Stimulated activated effector memory CD8-positive, alpha-beta T cell treated with anti-CD3 and anti-CD28 coated beads, Interleukin-12 subunit alpha, Interleukin-12 subunit beta, amount 100 ng/mL, for 72 hours (primary cell): ENCODE measurements at places on chromosomes 5 and 9.

DNA sequence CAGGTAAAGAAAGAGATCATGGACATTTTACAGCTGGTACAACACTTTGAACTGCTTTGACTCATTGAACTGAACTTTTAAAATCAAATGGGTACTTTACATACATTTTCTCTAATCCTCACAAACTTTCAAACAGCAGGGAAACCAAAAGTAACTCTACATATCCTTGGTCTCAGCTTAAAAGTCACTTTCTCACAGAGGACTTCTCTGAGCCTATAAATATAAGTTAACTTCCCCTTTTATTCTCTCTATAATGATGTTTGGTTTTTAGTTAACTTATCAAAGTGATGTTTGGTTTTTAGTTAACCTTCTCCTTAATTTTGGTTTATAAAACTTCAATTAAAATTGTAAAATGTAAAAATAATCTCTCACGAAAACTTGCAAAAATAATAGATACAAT is 209.8 kb downstream of the MCTP1 start:
- DNase-seq: no peak

GRCh38 chr9:94150890-94151650 is 66.8 kb downstream of the PTPDC1 start:
- DNase-seq: no peak

GRCh38 chr5:29370248-29370647 is 1823.2 kb upstream of the CDH6 start:
- DNase-seq: no peak

DNA sequence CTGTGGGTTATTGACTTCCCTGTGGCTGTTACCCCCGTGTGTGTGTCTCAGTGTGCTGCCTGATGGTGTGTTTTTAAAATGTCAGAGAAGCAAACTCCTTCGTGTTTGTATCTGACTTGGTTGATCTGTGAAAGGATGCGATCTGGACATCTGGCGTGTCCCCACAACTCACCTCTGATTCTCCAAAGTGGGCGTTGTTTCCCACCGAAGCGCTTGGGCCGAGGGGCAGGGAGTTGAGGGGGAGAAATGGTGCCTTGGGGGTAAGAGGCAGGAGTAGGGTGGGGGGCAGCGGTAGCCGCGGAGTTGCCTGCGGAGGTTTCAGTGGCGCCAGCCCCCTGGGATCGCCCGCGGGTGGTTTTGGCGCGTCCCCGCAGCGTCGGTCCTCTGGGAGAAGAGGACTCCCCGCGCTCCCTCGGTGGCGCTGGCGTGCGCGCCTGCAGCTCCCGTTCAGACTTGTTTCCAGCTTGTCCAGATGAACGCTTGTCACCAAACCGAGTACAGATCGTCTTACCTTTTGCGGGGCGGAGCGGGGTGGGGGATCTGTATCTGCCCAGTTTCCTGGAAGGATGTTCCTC is 1.1 kb downstream of the MAST4 start:
- DNase-seq: no peak
